ENCODE measurements at places on chromosomes 7 and 10.

GRCh38 chr10:52977581-52977980, 205.0 kb upstream of the MBL2 start:
- DNase-seq, result no peak

DNA sequence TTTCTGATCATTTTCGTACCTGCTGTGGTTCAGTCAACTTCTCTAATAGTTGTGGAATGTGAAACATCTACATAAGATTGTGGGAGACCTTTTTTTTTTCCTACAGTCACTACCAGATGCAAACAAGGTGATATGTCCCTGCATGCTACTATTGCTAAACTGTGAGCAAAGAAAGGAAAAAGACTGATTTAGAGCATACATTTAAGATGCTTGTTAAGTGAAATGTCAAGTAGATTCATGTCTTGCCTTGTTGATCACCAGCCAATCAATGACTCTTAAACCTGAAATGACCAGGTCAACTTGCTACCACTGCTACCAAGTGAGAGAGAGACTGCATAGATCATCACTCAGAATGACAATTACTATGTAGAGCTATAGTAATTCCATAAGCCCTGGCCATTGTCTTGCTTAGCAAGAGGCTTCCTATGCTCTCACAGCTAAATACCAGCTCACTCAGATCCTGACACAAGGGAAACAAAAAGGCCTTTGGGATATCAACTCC, 84.3 kb upstream of the SKAP2 start:
- no peak for DNase-seq

GRCh38 chr10:104306897-104307296, 31.4 kb downstream of the ITPRIP start:
- no peak for DNase-seq

GRCh38 chr10:124294811-124295770, 123.6 kb downstream of the OAT start:
- no peak for DNase-seq

- DNase-seq, result no peak
Measured at GRCh38 chr10:112605063-112605462, 158.0 kb downstream of the VTI1A start.

- no peak for DNase-seq
Measured at GRCh38 chr10:35723059-35723458, 81.0 kb upstream of the FZD8 start.
